ENCODE measurements at places on chromosomes 5 and 9.
A peak's percentile ranks its signal among the peaks of the same experiment; 100 is the strongest.

GRCh38 chr9:114093761-114094505 is 5.2 kb downstream of the KIF12 start:
- no peak overlapping the region for H3K27ac ChIP-seq
- DNase-seq: no peak

GRCh38 chr9:90114641-90115425 is 510.0 kb downstream of the GADD45G start:
- no peak overlapping the region for H3K4me3 ChIP-seq
- no peak for DNase-seq
- H3K27me3 ChIP-seq: no peaks in the 10 kb centered on the region
- H3K27ac ChIP-seq: no peak overlapping the region
- H3K4me1 ChIP-seq: no peaks in the 10 kb centered on the region
- H3K36me3 ChIP-seq: no peaks in the 10 kb centered on the region

- no peaks in the 10 kb centered on the region for H3K27me3 ChIP-seq
- H3K27ac ChIP-seq: no peak overlapping the region
- no peaks in the 10 kb centered on the region for H3K36me3 ChIP-seq
- H3K4me3 ChIP-seq: no peak overlapping the region
- peaks cover 2% of the 10 kb centered on the region for H3K4me1 ChIP-seq
Observed at GRCh38 chr5:124230456-124230855, 516.0 kb downstream of the ZNF608 start.

- no peaks in the 10 kb centered on the region for H3K4me1 ChIP-seq
- no peak overlapping the region for H3K27ac ChIP-seq
- H3K27me3 ChIP-seq: no peaks in the 10 kb centered on the region
- H3K4me3 ChIP-seq: no peak overlapping the region
- H3K36me3 ChIP-seq: no peaks in the 10 kb centered on the region
Observed at GRCh38 chr9:84779883-84780282, 110.4 kb downstream of the NTRK2 start.

DNA sequence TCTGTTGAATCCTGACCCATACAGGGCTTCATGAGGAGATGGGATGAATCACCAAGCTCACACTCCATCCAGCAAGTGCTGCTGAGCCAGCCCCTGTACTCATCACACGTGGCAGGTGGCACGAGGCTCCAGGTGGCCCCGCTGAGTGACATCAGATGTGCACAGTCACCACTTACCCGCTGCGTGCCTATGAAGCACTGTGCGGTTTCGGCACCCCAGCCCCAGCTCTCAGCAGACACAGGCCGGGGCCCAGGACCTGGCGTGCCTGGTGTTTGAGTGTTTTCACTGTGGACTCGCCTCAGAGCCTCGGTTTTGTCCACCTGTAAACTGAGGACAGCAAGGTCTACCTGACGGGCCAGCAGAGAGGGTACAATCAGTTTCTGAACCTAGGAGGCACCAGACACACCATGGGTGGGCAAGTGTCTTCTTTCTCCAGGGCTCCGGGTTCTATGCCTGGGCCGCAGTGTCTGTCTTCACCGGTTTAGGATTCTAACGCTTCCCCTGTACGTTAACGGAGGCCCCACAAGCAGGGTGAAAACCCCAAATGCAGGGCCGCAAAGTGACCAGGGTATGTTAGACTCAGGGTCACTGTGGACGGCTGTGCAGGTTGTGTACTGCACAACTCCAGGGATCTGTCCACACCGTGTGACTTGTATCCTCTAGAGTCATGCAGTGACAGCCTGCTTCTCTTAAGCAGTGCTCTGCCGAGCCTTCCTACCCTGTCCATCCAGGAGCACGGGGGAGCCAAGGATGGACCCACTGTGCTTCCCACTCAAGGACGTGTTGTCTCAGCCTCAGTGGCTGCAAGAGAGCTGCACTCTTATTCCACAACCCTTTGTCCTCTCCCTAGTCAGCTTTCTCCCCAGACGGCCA is 44.3 kb upstream of the COL5A1 start:
- DNase-seq: no peak
- no peak overlapping the region for H3K4me3 ChIP-seq
- H3K36me3 ChIP-seq: no peaks in the 10 kb centered on the region
- no peak overlapping the region for H3K27ac ChIP-seq
- H3K4me1 ChIP-seq: no peaks in the 10 kb centered on the region
- H3K27me3 ChIP-seq: no peaks in the 10 kb centered on the region

DNA sequence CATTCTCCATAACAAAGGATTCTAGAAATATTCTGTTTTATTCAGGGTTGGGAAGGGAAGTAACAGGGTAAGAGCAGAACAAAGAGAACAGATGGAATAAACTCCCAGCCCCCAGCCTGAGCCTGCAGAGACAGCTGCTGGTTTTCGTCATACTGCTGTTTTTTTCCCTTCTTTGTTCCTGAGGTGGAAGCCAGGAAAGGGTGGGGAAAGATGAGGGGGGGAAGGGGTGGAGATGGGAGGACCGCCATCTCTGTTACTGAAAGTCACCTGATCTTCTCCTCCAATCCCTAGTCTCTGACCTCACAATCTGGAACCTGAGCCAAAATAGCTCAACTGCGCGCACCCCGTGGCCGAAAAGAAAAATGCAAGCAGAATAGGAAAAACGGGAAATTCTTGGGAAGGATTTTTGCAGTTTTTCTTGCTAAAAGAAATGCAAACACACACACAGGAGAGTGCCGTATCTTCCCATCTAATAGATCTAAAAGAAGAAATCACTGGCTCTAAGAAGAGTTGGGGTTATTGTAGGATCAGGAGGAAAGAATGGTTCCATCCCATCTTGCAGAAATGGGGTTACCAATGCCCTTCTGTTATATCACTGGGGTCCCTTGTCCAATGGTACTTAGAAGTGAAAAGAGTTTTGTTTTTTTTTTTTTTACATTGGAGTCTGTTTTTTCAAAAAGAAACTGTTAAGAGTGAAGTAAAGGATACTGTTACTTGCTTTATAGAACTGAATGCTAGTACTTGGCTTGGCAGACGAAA is 57.9 kb downstream of the DIAPH1 start:
- no peaks in the 10 kb centered on the region for H3K27me3 ChIP-seq
- DNase-seq: peak; percentile 85
- H3K4me3 ChIP-seq: no peak overlapping the region
- H3K27ac ChIP-seq: no peak overlapping the region

DNA sequence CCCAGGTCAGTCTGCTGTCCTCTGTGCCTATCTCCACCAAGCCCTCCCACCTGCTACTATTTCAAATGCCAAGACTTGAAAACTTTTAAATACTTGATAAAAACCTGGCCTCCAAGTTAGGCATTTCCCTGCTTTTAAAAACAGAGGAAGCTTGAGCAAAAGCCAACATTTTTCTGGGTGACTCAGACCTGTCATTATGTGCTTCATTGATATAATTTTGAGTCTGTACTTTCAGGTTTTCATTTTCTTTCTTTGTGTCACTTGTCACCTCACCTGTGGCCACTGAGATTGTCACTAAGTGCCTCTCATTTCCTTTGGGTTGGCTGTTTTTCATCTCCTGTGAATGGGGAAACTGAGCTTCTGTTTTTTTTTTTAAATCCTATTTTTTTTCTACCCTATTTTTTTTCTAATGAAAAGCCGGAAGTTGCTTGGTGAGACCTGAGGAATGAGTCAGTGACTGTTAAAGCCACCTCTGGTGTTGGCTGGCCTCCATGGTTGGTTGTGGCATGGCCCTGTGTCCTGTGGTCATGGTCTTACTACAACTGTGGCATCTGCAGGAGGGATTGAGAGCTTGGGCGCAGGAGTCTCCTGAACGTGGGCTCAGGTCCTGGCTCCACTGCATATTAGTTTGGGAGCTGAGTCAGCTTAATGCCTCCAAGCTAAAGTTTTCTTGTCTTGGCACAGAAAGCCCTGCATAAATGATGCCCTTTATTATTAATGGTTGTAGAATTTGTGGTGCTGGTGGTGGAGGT is 56.7 kb downstream of the ARHGAP26 start:
- no peak overlapping the region for H3K27ac ChIP-seq
- no peak overlapping the region for H3K4me3 ChIP-seq
- peaks cover 9% of the 10 kb centered on the region for H3K4me1 ChIP-seq
- no peaks in the 10 kb centered on the region for H3K36me3 ChIP-seq

- no peaks in the 10 kb centered on the region for H3K27me3 ChIP-seq
- H3K27ac ChIP-seq: no peak overlapping the region
- H3K4me3 ChIP-seq: no peak overlapping the region
- DNase-seq: no peak
- no peaks in the 10 kb centered on the region for H3K36me3 ChIP-seq
Observed at GRCh38 chr9:6195714-6196360, 19.8 kb upstream of the IL33 start.

DNA sequence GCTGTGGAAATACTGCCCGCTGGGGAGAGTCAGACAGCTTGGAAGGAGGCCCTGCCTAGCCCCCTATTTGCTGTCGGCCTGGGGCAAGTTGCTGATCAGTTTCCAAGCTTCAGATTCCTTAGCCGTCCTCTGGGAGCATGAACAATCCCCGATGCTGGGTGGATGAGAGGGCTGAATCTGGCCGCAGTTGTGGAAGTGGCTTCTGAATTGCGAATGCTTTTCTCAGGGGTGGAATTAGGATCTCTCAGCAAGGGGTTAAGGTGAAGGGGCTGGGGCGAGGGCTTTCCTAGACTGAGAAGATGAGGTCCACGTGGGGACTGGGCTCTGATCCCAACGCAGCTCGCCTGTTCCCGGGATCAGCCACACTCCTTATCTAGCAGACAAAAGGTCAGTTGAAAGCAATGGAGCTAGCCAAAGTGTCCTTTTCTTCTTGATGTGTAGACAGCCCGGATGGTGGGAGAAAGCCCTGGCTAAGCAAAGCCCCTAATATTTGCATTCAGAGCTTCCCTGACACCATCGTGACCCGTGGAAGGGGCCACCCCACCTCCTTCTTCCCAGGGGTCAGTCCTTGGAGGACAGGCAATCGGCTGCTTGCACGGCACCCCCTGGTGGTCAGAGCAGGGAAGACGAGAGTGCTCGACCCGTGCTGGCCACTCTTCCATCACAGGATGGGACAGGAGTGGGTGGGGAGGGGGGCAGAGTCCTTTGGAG is 54.9 kb downstream of the COL15A1 start:
- no peaks in the 10 kb centered on the region for H3K36me3 ChIP-seq
- no peaks in the 10 kb centered on the region for H3K27me3 ChIP-seq
- no peak overlapping the region for H3K4me3 ChIP-seq
- peak; percentile 71 for DNase-seq
- H3K4me1 ChIP-seq: no peaks in the 10 kb centered on the region

DNA sequence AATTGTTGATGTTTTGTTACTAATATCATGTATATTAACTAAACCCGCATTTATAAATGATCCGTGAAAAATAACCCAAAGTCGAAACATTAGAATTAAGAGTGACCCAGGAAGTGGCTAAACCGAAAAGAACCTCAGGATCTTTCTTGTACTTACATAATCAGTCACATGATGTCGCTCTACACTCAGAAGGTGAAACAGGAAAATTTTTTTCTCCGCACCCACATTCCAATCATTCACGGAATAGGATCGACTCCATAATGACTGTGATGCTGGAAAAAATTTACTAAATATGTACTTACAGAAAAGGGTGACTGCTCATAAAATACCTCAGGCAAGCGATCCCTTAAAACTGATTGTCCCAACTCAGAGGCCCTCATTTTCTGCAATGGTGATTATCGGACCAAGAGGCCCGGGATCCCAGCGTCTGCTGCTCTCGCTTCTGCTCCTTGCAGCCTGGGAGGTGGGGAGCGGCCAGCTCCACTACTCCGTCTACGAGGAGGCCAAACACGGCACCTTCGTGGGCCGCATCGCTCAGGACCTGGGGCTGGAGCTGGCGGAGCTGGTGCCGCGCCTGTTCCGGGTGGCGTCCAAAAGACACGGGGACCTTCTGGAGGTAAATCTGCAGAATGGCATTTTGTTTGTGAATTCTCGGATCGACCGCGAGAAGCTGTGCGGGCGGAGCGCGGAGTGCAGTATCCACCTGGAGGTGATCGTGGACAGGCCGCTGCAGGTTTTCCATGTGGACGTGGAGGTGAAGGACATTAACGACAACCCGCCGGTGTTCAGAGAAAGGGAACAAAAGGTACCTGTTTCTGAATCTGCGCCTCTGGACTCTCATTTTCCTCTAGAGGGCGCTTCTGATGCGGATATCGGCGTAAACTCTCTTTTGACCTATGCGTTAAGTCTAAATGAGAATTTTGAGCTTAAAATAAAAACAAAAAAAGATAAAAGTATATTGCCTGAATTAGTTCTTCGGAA is at the start of gene PCDHA12:
Gene PCDHA12, plus strand, starts transcription at position 224 of the 981 bp plus-strand sequence. Its CDS starts 165 bp downstream, at position 389.
- H3K27me3 ChIP-seq: no peaks in the 10 kb centered on the region
- peaks cover 2% of the 10 kb centered on the region for H3K4me1 ChIP-seq
- DNase-seq: no peak
- H3K27ac ChIP-seq: no peak within 1 kb of the TSS

GRCh38 chr5:132480893-132481595 is 9.5 kb downstream of the IRF1 start:
- H3K4me1 ChIP-seq: no peaks in the 10 kb centered on the region
- no peaks in the 10 kb centered on the region for H3K27me3 ChIP-seq
- H3K36me3 ChIP-seq: peaks cover 12% of the 10 kb centered on the region
- H3K4me3 ChIP-seq: no peak overlapping the region

- H3K27me3 ChIP-seq: no peaks in the 10 kb centered on the region
- H3K27ac ChIP-seq: no peak overlapping the region
- H3K4me3 ChIP-seq: no peak overlapping the region
- no peaks in the 10 kb centered on the region for H3K4me1 ChIP-seq
- no peaks in the 10 kb centered on the region for H3K36me3 ChIP-seq
Observed at GRCh38 chr5:75620184-75620959, 9.1 kb downstream of the ANKDD1B start.

DNA sequence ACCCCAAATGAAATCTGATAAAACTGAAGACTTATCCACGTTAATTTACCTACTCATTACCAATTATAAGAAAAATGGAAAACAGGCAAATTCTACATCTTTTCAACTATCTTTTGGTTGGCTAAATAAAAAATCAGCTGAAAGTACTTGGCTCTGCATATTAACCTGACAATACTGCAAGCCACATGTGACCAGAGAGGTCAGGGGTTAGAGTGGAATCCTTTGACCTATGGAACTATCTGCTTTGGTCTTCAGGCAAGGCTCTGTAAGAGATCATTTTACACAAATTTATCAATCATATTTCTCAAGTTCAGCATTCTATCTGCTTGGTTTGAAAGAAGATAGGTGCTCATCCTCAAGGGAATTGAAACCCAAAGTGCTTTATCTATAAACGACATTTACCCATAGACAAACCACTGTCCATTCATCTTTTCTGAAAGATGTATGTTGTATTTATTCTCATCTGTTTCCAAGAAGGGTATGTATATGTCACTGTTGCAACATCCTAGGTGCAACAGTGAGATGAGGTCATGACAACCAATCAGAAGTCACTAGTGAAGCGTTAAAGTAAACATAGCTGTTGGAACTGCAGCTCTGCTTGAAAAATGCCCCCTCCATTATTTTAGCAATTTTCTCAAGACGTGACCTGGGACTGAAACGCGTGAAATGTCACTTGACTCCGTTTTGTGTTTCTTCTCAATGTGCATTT is 144.9 kb upstream of the POU5F2 start:
- DNase-seq: no peak
- no peaks in the 10 kb centered on the region for H3K4me1 ChIP-seq
- H3K36me3 ChIP-seq: no peaks in the 10 kb centered on the region
- no peak overlapping the region for H3K4me3 ChIP-seq
- no peaks in the 10 kb centered on the region for H3K27me3 ChIP-seq
